ENCODE measurements at places on chromosomes 6 and 20.

DNA sequence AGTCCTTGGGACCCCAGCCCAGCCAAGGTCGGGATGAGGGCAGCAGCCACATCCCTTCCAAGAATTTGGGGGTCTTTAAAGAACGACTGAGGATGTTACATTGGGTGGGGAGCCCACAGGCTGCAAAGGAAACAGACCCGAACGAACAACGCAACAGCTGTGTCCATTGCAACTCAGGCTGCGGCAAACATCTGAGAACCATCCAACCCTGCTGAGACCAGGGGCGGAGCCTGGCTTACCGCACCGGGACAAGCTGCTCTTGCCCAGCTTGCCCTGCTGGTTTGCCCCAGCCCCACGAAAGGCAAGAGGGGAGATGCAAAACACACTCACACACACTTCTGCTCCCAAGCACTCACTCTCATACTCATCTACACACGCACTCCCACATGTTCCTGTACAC lies 21.5 kb upstream of the TAF4 start:
- no peak for DNase-seq

DNA sequence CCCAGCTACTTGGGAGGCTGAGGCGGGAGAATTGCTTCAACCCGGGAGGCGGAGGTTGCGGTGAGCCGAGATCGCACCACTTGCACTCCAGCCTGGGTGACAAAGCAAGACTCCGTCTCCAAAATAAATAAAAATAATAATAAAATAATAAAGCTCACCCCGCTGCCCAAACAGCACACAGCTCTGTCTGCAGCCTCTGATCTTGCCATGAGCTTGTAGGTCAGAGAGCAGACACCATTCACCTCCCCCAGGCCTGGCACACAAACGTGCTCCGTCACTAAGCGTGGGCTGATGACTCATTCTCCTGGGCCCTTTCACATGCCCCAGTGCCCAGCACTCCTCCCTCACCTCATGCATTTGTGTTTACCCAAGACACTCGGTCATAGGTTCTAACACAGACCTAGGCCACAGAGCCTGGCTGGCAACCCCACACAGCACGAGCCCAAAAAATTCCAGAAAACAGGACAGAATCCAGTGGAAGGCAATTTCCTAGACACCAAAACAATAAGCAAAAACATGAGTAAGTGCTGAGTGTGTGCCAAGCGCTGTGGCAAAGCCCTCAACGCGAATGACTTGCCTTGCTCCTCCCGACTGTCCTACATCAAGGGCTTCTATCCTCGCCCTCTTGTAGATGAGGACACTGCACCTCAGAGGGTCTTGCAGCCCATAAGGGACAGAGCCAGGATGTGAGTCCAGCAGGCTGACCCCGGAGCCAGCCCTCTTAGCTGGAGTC lies 18.0 kb downstream of the ATP9A start:
- no peak for DNase-seq

DNA sequence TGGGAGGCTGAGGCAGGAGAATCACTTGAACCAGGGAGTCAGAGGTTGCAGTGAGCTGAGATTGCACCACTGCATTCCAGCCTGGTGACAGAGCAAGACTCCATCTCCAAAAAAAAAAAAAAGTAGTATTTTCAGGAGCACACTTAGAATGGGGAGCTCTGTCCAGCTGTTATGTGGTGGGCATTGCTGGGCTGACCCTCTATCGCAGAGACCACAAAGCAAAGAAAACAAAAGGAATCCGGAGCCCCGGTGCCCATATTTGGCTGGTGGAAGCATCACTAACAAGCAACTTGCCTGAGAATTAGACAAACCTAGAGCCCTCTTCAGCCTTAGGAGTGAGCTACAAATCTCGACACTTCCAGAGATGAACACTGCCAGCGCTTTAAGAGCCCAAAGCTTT lies 137.3 kb upstream of the GPR6 start:
- DNase-seq, result no peak

GRCh38 chr20:57410924-57411323 lies 19.7 kb downstream of the RBM38 start:
- DNase-seq, result no peak

GRCh38 chr20:37336369-37337207 lies 9.4 kb upstream of the SRC start:
- peak; percentile 72 for DNase-seq

GRCh38 chr6:13992417-13993055 lies 67.8 kb downstream of the RNF182 start:
- no peak for DNase-seq

GRCh38 chr6:144068794-144069193 lies 26.6 kb downstream of the SF3B5 start:
- no peak for DNase-seq

DNA sequence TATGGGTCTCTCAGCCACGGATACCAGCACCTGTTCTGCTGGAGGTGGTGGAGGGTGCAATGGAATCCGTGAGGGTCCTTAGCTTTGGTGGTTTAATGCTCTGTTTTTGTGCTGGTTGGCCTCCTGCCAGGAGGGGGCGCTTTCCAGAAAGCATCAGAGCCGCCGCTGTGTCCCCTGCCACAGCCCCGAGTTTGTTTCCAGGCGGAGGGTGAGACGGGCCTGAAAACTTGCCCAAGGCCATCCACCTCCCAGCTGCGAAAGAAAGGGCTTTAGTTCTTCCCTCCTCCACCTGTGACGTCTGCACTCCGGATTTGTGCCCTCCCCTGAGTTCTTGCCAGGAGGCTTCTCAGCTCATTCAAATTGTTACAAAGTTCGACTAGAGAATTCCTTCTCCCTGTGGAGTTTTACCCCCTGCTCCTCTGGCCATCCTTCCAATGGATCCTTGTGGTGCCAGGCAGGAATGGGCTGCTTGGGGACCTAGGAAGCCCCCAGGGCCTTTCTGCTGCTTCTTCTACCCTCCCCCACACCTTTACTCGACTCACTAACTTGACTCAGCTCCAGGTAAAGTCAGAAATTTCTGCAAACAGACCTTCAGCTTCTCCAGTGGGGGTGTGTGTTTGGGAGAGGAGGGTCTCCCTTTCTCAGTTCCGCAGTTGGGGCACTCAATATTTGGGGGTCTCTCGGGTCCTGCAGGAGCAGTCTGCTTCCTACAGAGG lies 873.7 kb downstream of the KIF16B start:
- DNase-seq, result no peak

- DNase-seq, result no peak
Measured at GRCh38 chr6:108210556-108210955, 44.7 kb downstream of the NR2E1 start.

DNA sequence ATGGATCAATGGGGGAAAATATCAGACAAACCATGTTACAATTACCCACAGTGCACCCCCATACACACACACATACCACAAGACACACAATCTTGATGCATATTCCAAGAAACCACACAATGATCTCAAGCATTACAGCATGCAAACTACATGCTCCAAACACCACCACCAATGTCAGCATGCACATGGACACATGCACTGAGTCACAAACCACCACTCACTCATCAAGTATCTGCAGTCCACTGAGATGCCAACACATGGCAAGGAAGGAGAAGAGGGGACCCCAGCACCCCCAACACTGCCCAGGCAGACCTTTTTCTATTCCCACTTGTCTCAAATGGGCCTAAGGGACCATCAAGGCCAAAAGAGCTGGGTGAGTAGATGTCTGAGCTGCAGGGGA lies 91.6 kb downstream of the PREX1 start:
- DNase-seq, result no peak

GRCh38 chr20:519999-520398 lies 23.6 kb downstream of the CSNK2A1 start:
- no peak for DNase-seq

GRCh38 chr6:126134491-126134890 lies 148.2 kb downstream of the TRMT11 start:
- no peak for DNase-seq

DNA sequence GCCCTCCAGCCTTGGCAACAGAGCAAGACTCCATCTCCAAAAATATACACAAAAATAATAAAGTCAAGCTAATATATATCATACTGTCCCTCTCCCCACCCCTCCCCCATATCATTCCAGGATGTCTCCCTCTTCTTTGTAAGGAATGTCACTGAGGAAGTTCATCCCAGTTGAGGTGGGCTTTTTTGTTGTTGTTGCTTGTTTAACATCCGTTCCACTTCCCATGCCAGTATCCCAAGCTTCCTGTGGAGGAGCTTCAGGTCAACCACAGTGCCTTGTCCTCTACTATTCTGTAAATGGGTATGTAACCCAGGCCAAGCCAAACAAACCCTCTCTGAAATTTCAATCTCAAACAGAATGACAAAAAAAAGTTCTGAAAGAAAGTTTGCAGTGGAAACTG lies 19.0 kb upstream of the PTPN1 start:
- DNase-seq, result no peak

DNA sequence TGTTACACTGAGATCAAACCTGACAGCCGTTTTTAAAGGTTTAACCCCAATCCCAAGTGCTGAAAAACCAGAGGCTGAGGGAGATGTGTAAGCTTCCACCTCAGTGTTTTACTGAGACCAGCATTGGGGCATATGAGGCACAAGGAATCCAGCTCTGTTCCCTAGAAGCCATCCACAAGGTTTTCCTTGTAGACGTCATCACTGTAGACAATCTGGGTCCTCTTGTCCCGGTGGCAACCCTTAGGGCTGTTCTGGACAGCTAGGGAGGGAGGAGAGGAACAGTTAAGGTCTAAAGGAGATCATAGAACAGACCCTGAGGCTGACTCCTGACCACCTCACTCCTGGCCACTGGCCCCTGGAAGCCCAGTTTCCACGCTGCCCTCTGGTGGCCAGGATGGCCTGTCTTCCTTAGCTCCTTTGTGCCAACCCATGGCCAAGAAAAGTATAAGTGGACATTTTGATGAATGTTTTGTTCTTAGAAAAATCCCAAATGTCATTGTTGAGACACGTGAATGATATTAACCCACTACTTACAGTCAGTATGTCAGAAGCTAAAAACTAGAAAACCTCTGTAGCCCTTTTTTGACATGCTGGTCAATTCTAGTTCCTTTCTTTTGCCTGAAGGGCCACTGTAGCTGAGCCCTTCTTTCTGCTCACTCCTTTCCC lies 6.4 kb downstream of the CFB start:
- no peak for DNase-seq

DNA sequence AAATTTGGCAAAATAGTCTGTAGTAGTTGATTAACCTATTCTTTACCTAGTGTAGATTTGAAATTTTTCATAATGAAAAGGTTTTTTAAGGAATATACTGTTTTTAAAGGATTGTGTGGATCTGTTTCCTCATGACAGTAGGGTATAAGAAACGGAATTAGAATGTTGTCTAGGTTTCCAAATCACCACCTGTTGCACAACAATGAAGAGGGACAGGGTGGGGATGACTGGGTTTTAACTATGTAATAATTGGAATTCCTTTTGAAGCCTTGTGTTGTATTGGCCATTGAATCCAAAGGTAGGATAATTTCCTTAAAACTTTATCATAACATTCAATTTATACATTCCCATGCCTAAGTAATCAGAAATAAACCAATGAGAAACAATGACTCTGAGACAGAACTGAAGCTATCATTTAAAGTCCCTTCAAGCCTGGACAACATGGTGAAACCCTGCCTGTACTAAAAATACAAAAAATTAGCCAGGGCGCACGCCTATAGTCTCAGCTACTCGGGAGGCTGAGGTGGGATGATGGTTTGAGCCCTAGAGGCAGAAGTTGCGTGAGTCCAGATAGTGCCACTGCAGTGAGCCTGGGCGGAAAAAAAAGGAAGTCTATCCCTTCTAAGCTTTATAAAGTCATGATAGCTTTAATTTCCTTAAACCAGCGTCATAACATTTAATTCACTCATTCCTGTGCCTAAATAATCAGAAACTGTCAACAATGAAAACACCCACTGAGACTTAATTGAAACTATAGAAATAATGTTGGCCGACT lies 18.3 kb upstream of the SLC17A5 start:
- no peak for DNase-seq

- DNase-seq, result no peak
Measured at GRCh38 chr6:75428204-75428603, 65.4 kb downstream of the FILIP1 start.

- no peak for DNase-seq
Measured at GRCh38 chr20:35515949-35516645, 13.4 kb downstream of the C20orf173 start.

- no peak for DNase-seq
Measured at GRCh38 chr6:28940294-28940857, 16.6 kb upstream of the TRIM27 start.

- no peak for DNase-seq
Measured at GRCh38 chr6:2890976-2891767, 11.9 kb downstream of the SERPINB9 start.

DNA sequence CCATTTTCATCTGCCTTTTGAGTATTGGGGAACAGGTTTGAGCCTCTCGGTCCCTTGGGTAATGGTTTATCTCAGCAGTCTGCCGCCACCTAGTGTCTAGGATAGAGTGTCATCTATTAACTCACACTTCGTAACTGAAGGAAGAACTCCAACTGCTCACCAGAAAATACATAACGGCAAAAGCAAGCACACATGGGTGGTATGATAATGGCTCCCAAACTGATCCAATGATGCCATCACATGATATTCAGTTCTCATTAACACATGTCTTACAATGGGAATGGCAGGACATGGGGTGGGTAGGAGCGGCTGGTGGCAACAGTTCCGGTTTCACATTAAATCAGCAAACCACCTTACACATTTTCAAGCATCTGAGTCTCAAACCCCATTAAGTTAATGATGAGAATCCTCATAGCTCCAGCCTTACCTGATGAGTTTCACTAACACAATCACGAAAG lies 110.7 kb upstream of the PHACTR1 start:
- no peak for DNase-seq

- DNase-seq, result no peak
Measured at GRCh38 chr20:14518648-14519047, 181.2 kb upstream of the FLRT3 start.

DNA sequence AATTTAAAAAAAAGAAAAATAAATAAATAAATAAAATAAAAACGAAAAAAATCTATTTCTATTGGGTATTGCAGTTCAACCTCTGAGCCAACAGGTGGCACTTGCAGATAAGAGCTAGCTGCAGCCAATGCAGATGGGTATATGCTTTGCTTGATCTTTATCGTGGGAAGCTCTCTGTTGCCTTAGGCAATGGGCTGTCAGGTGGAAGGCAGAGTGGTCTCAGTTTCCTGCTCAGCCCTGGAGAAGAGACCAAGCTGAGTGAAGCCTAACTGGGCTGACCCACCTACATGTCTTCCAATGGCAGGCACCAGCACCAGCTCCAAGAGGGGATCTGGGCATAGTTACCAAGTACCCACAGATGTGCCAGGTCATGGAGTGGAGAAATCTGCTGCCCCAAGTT lies 95.0 kb downstream of the AK9 start:
- no peak for DNase-seq
